Stimulated activated naive CD4-positive, alpha-beta T cell (primary cell): ENCODE measurements at places on chromosomes 5 and 9.

GRCh38 chr9:93597142-93597706, 20.8 kb downstream of the PHF2 start:
- no peak for DNase-seq

- DNase-seq, result no peak
Observed at GRCh38 chr5:446883-447263, 3.9 kb downstream of the EXOC3 start.

- DNase-seq, result no peak
Observed at GRCh38 chr9:109118808-109119438, 824 bp downstream of the TMEM245 start.

DNA sequence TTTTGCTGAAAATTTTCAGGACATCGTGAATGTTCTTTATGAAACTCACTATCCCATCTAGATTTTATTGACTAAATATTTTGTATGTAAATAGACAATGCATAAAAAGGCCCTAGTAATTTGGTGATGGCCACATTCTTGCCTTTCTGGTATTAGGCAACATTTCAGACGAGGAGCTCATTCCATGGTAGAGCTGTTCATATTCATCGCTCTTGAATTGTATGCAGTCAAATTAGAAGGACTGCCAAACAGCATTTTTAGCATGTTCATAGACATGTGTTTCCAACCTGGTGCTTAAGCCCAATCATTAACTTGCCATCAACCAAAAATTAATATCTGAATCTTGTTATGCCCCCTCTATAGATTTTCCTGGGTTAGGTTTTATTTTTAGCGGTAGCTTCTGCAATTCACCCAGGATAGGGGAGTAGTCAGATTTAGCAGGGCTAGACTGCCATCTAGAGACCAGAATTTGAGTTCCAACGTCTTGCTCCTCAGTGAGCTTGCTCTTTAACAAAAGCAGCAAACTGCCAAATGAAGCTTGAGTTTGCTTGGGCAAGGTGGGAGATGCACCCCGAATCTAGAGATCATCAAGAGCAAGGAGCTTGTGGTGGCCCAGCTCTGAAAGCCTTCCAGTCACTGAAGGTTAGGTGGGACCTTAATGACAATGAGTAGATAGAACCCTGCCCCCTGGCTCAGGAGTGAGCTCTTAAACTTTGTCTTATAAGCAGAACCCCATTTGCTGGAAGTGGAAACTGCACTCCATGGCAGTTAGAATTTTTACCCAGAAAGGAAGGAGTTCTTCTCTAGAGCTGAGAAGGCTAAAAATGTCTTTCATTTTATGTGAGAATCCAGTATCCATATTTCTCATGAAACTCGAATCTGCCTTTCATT, 456.2 kb downstream of the RASEF start:
- no peak for DNase-seq

GRCh38 chr9:25681266-25681665, 3.0 kb upstream of the TUSC1 start:
- no peak for DNase-seq

DNA sequence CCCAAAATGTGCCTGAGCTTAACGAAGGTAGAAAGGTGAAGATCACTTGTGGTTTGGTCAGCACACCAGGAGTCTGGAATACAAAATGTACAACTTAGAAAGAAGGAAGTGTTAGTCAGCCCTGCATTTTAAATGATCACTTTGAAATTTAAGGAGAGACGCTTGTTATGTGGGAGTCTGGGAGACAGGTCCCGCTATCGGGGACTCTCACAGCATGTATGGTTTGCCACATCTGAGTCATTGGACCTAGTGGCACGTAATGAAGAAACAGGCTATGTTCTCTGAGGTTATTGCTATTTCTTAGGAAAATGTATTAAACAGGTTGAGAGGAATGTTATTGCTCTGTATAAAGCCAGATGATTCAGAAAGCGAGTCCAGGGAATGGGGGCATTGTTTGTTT, 2362.5 kb upstream of the WWC1 start:
- DNase-seq, result peak; percentile 2

- no peak for DNase-seq
Observed at GRCh38 chr5:133453084-133453780, 159.1 kb downstream of the FSTL4 start.

DNA sequence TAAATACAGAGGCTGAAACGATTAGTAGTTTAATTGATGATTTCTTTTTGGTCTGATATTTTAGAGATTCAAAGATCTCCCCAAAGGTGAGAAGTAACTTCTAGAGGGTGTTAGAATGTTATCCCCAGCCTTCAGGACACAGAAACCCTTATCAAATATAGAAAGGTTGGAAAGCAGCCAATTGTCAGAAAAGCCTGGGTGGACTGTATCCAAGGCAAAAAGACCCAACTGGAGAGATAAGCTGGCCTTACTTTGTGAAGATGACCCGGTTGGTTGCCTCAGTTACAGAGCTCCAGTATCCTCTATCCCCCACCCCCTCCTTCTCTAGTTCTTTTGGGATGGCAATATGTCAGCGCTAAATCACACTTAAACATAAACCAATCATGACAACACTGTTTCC, 75.7 kb downstream of the GCNT4 start:
- no peak for DNase-seq

- no peak for DNase-seq
Observed at GRCh38 chr9:21616082-21616778, 134.1 kb upstream of the IFNE start.

DNA sequence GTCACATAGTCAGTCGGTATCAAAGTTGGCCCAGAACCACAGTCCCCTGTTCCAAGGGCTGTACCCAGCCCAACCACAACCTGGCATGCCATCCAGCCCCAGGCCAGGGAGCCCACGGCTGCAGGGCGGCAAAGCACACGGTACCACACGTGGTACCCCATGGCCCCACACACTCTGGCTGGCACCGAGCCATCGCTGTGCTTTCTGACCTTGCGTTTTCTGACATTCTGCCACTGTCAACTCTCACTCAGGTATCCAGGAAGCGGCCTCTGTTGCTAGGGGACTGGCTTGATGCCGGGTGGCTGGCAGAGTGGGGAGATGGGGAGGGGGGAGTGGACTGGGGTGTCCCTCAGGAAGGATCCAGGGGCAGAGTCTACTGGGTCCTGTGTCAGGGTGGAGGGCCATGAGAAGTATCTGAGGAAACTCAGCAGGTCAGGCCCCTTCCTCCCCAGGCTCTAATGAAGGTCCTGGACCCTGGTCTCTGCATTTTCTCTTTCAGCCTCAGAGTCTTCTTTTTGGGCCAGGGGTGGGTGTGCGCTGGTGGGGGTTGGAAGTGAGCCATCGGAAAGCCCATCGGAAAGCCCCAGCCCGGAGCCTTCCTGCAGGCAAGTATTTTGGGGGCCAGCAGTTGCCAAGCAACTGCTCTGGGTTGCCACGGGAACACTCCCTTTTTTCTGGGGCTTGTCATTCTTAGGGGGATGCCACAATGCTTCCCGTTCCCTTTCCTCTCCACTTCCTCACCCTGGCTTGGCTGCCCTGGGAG, 21.0 kb upstream of the RALGDS start:
- peak; percentile 38 for DNase-seq

DNA sequence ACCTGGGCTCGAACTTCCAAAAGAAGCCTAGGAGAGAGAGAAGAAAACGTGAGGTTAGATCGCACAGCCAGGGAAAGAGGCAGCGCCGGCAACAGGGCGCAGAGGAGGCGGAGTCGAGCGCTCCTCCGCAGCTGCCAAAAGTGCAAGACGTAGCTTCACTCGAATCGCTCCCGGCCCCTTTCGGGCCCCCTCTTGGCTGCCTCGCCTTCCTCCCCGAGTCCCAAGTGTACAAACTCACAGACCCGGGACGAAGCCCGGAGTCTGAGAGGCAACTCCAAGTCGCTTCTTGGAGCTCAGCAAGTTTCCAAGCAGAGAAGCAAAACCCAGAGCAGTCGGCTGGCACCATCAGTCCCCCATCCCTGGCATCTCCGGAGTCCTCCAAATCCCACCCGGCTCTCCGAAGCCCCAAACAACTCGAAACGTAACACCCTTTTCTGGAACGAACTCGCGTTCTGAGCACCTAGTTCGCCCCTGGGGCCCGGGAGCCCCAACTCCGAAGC, 1.2 kb downstream of the MIER3 start:
- DNase-seq, result peak; percentile 37

- no peak for DNase-seq
Observed at GRCh38 chr9:20551835-20552234, 70.5 kb downstream of the MLLT3 start.

DNA sequence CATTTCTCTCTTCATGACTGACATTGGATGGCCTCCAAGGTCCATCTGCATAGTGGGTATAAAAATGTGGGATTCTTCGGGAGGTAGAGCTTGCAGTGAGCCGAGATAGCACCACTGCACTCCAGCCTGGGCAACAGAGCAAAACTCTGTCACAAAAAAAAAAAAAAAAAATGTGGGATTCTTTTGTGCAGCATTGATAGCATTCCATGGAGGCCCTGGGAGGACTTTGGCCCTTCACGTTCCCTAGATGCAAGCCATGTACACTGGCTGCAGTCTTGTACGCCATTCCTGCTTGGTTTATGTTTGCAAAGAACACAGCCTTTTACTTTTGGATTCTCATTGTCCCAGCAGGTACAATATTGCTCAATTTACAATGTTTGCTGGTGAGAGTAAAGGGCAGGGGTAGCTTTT, 157.8 kb downstream of the SLCO4C1 start:
- no peak for DNase-seq

GRCh38 chr5:163552536-163552935, 47.1 kb downstream of the MAT2B start:
- no peak for DNase-seq

GRCh38 chr9:90972057-90972456, 170.4 kb downstream of the SYK start:
- no peak for DNase-seq

GRCh38 chr5:38290028-38290653, 31.8 kb downstream of the EGFLAM start:
- no peak for DNase-seq

DNA sequence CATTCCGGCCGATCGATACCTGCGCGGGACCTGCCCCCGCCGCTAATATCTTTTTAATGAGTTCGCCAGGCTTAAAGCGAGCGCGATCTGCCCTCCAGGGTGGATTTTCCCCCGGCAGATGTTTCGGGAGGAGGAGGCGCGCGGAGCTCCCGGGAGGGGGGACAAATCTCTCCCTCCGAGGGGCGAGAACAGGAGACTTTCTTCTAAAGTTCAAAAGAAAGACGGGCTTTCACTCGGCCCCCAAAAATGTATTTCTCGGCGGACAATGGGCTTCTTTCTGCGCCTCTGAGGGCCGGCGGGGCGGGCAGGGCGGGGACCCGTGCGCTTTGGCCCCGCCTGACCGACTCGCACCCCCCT, 4.1 kb upstream of the PRDM12 start:
- no peak for DNase-seq

- no peak for DNase-seq
Observed at GRCh38 chr5:11261241-11261640, 500.2 kb upstream of the DAP start.

DNA sequence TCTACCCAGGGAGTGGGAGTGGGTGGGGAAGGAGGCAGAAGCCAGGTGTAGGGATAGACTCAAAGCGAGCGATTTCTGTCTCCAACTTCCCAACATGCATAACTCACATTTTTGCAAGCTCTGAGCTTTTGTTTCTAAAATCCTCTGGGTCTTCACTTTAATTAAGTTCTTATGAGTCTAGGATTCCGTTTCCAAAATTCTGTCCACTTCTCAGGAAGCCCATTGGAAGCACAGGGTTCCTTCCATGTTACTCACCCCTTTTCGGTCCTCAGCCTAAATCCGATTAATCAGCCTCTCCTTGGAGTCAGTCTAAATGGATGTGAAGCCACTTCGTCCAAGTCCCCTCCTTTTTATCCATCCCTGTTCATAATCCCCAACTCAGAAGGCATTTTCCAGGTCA, 1.4 kb downstream of the GPX3 start:
- no peak for DNase-seq

DNA sequence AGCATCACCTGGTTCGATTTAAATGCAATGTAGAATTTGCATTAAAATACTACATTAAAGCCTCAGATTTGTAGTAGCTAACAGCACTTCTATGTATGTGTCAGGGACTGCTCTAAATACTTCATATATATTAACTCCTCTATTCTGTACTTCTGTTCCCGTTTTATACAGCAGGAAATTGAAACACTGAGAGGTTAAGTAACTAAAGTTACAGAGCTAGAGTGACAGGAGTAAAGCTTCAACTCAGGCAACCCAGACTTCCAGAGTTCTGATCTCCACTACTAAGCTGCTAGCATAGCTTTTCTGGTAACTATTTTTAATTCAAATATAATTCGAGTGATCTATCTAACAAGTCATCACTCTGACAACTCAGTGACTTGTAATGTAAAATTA, 619 bp upstream of the APC start:
- no peak for DNase-seq

DNA sequence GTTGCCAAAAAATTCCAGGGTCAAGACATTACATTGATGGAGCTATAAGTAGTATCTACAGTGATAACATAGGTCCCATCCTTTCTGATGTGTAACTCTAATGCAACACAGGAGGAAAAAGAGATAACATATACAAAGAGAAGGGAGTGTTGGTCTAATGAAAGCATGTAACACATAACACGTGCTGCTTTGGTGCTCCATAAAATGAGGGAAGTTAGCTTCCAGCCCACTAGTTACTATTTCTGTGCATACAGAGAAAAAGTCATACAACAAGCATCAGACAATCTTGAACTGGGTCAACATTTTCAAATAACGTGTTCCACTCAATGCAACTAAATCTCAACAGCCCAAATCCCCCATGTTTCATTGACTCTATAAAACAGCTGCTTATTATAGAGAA, 11.7 kb downstream of the MLLT3 start:
- no peak for DNase-seq

DNA sequence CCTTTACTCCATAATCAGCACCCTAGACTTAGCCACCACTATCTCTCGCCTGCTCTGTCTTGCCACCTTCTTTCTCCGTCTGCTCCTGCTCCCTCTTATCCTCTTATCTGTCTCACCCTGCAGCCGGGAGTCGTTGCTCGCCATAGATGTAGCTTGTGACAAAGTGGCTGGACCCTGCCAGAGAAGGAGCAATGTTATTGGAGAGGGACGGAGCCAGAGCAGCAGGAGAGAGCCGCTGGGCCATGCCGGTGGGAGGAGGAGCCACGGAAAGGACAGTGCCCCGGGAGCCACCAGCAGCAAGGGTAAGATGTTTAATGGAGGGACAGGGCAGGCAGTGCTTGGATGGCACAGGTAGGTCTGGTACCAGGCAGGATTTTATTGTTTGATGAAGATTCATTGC, 137.3 kb downstream of the SEC61B start:
- no peak for DNase-seq

DNA sequence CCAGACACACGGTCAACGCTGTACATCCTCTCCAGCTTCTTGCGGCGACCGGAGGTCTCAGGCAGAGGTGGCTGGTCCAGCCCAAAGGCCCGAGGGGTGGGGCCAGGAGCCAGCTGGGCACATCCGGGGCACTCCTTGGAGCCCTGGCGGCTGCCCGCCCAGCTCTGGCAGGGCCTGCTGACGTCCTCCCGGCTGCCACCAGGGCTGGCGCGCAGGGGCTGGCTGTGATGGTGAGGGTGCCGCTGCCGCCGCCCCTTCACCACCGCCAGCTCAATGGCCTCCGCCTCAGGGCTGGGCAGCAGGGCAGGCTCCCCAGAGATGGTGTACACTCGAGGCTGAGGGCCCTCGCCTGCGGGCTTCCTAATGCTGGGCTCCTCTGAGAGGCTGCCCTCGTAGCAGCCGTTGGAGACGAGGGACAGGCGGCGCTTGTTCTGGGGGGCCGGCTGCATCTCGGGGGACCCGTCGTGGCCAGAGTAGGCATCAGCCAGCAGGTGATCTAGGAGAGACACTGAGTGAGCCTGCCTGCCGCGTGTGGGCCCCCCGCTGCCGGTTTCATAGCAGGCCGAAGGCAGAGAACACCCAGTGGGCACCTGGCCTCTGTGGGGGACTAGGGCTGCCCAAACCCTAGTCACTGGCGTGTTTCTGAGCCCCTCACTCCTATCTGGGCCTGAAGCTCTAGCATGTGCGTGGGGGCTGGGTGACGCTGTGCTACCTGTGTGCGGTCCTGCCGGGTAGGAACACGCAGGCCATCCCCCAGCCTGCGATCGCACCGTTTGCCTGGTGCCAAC, 1.5 kb downstream of the NSMF start:
- no peak for DNase-seq
